ENCODE measurements at places on chromosomes 4 and X.

GRCh38 chr4:109303140-109303496, 660 bp upstream of the COL25A1 start:
- no peak for DNase-seq

DNA sequence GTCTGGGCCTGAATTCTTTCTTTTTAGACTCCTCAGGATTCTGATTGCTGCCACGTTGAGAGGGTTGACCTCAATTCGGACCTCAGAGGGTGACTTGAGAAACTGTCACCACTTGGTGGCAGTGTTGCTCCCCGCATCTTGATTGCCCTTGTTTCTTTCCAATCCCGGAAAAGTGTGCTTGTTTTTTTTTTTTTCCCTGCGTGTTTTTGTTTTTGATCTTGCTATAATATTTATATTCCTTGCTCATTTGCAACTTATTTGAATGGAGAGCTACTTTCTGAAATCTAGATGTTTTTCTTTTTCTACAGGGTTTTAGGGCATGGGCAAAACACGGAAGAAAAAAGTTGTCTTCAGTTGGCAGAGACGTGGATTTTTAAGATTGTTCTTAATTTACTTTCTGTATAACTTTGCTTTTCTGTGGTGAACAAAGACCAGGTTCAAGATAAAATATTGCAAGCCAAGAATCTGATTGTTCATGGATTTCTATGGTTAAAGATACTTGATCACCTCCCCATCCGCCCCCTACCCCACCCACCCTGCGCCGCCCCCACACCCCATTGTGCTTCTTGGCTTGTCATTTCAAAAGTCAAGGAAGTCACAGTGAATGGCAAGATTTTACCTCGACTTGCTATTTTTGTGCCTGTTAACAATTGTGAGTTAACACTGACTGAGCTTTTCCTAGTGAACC, 102.0 kb downstream of the PTTG2 start:
- peak; percentile 36 for DNase-seq

DNA sequence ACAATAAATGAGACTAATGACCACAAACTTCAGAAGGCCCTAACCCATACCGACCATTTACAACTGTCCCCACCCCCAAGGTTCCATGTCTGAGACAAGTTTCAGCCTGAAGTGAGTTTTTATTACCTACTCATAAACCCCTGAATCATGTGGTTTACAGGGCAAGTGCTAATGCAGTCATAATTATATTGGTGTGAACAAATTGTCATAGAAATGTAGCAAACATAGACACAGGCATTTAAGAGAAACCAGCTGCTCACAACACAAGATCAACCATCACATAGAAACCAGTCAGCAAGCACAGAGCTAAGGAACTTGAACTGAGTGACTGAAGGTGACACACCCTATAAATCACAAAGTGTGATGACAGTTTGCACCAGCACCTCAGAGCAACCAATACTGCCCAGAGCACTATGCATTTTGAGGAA, 173.8 kb upstream of the MID1 start:
- no peak for DNase-seq

DNA sequence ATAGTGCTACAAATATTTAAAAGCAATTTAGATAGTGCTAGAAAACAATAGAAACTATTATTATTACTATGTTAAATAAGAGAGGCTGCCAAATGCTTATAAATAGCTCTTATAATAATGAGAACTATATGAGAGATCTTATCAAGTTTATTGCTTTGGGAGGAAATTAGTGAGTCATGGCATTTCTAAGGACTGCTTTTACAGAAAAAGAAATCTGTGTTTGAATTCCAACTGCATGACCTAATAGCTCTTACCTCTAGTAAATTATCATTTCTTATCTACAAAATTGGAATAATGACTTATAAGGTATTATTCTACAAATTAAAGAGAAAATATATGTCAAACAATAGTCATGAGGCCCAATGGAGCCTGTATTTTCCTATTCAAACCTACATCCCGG, 177.2 kb downstream of the GABRG1 start:
- no peak for DNase-seq

- no peak for DNase-seq
Measured at GRCh38 chr4:64271601-64272081, 137.6 kb downstream of the TECRL start.

- DNase-seq = no peak
Measured at GRCh38 chr4:72993876-72994275, 75.6 kb downstream of the COX18 start.

- no peak for DNase-seq
Measured at GRCh38 chrX:115889121-115889890, 281.2 kb upstream of the AGTR2 start.

DNA sequence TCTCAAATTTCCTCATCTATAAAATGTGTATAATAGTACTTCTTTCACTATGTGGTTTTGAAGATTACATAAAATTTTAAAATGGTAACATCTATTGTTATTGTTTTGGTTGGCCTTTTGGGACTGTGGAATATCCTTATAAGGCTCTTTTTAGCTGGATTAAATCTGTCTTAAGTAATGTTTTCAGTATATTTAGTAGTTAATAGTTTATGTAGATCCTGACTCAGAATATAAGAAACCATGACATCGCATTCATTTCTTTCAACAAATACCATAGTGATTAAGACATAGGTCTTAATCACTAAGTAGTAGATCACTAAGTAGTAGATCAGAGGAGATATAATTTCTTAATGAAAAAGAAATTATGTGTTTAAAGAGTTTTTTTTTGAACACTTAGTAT, 48.5 kb downstream of the MRPL1 start:
- DNase-seq = no peak

- no peak for DNase-seq
Measured at GRCh38 chrX:88735835-88736234, 11.2 kb upstream of the CPXCR1 start.

DNA sequence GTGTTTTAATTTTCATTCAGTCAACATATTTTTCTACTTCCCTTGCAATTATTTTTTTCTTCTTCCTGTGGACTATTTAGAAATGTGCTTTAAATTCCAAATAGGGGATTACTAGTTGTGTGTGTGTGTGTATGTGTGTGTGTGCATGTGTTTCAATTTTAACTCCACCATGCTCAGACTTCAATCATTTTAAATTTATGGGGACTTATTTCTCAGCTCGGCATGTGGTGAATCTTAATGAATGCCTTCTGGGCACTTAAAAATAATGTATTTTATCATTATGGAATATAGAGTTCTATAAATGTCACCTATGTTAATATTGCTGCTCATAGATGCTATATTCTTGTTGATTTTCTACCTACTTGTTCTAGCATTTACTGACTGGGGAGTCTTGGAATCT, 465.6 kb upstream of the PRKX start:
- DNase-seq = no peak

GRCh38 chrX:147739196-147739595, 172.5 kb upstream of the FMR1 start:
- no peak for DNase-seq

- no peak for DNase-seq
Measured at GRCh38 chr4:101600287-101600686, 190.2 kb upstream of the BANK1 start.

- no peak for DNase-seq
Measured at GRCh38 chr4:87575408-87575807, 32.9 kb upstream of the DSPP start.

DNA sequence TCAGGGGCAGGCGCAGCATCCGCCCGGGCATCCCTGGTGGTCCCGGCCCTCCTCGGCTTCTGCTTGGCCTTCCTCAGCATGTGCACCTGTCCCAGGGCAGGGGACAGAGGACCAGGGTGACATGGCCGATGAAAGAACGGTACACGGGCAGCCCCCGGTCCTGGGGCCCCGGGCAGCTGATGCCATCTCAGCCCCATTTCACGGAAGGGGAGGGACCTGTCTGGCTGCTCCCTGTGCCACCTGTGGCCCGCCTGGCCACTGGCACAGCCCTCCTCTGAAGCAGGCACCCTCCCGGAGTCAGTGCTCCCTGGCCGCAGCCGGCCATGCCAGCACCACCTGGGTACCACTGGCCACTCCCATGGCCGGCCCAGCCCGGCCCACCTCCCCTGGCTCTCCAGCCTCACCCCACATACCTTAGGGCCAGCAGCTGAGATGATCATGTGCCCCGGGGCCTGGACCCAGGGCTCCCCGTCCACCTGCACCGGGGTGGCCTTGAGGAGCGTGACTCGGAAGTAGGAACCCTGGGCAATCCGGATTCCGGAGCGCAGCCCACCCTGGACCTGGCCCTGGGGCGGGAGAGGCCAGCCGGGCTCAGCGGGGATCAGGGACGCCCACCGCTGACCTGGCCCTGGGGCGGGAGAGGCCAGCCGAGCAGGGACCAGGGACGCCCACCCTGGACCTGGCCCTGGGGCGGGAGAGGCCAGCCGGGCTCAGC, 12.6 kb downstream of the DGKQ start:
- DNase-seq = no peak

- DNase-seq = no peak
Measured at GRCh38 chr4:105963461-105964400, 68.5 kb downstream of the NPNT start.

DNA sequence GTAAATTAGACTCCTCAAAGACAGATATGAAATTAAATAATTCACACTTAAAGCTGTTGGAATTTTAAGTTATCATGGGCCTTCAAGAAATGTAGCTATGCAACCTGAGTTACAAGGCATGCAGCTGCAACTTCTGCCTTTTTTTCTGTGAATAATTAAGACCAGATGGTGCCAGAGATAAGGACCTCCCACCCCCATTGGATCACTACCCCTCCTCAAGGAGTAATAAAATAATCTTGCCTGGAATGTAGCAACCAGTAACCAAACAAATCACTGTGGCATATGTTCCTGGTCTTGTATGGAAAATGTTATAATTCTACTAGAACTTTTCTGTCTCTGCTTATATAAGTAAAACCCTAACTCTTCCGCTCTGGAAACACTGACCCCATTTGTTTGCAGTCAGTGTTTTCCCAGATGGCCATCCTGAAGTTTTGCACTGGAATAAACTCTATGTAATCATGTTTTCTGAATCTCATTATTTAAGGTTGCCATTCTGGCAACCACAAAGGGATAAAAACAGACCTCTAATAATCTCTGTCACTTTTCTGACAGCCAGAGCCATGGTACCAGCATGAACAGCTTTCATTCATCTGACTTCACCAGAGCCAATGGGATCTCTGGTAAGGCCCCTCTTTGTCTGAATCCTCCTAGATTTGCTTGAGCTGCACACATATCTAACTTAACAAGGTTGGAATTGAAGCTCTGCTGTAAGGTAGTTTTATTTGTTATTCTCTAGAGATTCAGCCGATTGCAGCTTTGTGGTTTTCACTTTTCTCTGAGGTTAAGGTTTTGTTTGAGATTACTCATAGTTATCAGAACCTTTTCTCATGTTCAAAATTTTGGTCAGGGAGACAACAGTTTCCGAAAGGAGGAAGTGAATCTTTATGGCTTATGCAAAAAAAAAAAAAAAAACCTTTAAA, 274.6 kb downstream of the NAF1 start:
- DNase-seq = no peak

DNA sequence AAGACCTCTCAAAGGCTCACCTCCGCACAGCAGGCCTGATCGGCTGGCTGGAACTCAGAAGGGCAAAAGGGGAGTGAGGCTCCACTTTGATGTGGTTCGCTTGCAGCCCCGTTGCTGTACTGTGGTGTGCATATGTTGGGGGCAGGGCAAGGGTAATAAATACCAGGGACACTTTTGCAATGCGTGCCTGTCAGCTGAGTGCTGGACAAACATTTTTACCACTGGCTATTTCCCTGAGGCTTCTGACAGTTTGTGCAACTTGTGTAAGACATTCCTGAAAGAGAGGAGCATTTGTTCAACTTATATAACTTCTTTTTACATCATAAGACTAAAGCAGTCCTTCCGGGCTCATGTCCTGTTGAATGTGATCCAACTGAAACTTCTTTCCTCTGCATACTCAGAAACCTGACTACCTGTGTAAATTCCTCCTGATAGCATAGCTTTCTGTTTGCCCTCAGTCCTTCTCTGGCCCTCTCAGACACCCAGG, 82.3 kb downstream of the SPRY1 start:
- DNase-seq = no peak

GRCh38 chr4:2789351-2789750, 3.5 kb upstream of the SH3BP2 start:
- no peak for DNase-seq

DNA sequence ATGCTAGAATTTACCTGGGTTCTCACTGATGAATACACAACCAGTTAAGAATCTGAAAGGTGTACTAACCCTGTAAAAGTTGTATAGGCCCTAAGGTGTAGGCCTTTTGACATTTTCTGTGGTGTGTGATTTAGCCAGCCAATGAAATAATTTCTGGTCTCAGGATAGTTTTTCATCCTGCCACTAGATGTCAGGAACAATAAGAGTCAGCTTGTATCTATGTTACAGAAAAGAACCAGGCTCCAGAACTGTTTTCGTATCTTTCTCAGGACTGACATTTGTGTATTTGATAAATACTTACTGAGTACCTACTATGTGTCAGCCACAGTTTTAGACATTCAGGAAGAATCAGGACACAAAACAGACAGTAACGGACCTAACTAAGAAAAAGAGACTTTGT, 673.6 kb upstream of the TENM3 start:
- DNase-seq = no peak

DNA sequence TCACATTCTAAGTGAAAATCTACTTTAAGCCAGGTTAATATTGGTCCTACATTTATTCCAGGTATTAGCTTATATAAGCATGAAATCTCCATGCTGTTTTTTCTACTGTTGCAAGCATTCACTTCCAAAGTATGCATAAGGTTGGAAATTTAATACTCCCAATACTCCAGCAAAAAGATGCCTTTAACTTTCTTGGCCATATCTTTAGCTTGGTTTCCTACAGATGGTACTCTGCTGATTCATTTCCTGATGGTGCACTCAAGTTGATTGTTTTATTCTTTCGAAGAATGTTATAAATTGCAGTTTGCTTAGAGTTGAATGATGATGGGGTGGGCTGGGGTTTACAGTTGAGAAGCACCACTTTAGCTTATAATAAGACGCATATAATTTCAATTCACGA, 330.2 kb downstream of the PTTG2 start:
- no peak for DNase-seq

- no peak for DNase-seq
Measured at GRCh38 chrX:19846995-19847790, 40.2 kb downstream of the SH3KBP1 start.

- DNase-seq = no peak
Measured at GRCh38 chr4:52377563-52377962, 281.5 kb downstream of the USP46 start.

GRCh38 chr4:52259978-52260377, 208.9 kb downstream of the SPATA18 start:
- DNase-seq = no peak
